ENCODE measurements at places on chromosomes 7 and 10. TPM values are rescaled to one million over a fixed set of nuclear protein-coding genes. Genes with fewer than 3 reads are reported as not detected.
A peak's percentile ranks its signal among the peaks of the same experiment; 100 is the strongest.

- H3K27me3 ChIP-seq = peaks cover 58% of the 10 kb centered on the region
- H3K4me3 ChIP-seq = no peak overlapping the region
- no peak overlapping the region for H3K27ac ChIP-seq
- no peak for DNase-seq
These were observed 21.3 kb upstream of the EVX1 start for GRCh38 chr7:27221201-27221797.

- no peaks in the 10 kb centered on the region for H3K36me3 ChIP-seq
- peaks cover 5% of the 10 kb centered on the region for H3K27me3 ChIP-seq
- H3K4me3 ChIP-seq = no peak overlapping the region
- no peaks in the 10 kb centered on the region for H3K4me1 ChIP-seq
- no peak for DNase-seq
These were observed 38.6 kb downstream of the FZD1 start for GRCh38 chr7:91302794-91303193.

- DNase-seq = no peak
- H3K4me1 ChIP-seq = no peaks in the 10 kb centered on the region
- H3K27me3 ChIP-seq = no peaks in the 10 kb centered on the region
- no peak overlapping the region for H3K4me3 ChIP-seq
- no peak overlapping the region for H3K27ac ChIP-seq
These were observed 86.2 kb downstream of the ZRANB1 start for GRCh38 chr10:125027871-125028869.

- peak; percentile 40 for DNase-seq
- no peak overlapping the region for H3K4me3 ChIP-seq
- peaks cover 35% of the 10 kb centered on the region for H3K4me1 ChIP-seq
- peak overlapping the region; percentile 65 for H3K27ac ChIP-seq
- no peaks in the 10 kb centered on the region for H3K36me3 ChIP-seq
These were observed 139.4 kb upstream of the AKR1E2 start for GRCh38 chr10:4686644-4686996.

Gene ACBD7
- 1.6 TPM for total RNA-seq

Gene SNCG
- total RNA-seq = not detected

Gene ALOX5
- 0.60 TPM for total RNA-seq

Gene TECPR1
- total RNA-seq = 25.7 TPM

Measured in activated CD8-positive, alpha-beta T cell treated with anti-CD3 and anti-CD28 coated beads for 36 hours (primary cell).